ENCODE measurements at places on chromosomes 6 and 20.

- DNase-seq: no peak
These were observed 449 bp downstream of the PFDN6 start for GRCh38 chr6:33289784-33290315.

- DNase-seq: no peak
These were observed 191.9 kb upstream of the SLC35B3 start for GRCh38 chr6:8627085-8627861.

DNA sequence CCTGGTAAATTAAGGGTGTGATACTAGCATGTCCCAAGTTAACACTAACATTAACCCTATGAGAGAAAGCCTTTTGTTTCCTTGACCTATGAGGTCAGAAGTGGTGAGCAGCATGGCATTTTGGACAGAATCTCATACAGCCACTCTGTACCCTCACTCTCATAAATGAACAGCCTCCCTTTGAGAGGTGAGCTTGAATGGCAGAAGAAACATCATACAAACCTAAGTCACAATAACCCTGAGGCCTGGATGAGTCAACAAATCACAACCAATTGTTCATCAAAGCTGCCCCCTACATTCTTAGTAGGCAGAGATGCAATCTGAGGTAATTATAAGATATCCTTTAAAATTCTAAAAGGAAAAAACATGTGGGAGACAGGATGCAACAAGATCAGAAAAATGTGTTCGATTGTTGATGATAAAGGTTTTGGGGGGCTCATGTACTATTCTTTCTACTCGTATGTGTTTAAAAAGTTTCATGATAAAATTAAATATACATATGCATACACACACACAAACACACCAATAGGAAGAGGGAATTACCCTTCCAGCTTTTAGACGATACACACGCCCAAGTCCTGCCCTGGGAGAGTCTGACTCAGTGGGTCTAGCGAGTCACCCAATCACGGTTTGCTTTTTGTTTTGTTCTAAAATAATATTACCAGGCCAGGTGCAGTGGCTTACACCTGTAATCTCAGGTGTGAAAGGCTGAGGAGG, 117.3 kb downstream of the ARHGAP18 start:
- no peak for DNase-seq

DNA sequence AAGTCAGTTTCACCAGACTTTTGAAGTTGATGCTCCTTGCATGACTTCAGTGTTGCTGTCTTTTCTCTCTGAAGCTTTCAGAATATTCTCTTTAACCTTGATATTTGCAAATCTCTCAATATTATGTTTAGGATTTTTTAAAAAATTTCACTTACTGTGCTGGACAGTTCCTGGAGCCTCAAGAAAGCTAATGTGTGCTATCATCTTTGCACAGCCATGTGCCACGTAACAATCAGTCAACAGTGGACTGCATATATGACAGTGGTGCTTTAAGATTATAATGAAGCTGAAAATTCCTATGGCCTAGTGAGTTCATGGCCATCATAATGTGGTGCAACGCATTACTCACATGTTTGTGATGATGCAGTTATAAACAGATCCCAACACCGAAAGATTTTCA, 59.1 kb upstream of the OGFRL1 start:
- no peak for DNase-seq

DNA sequence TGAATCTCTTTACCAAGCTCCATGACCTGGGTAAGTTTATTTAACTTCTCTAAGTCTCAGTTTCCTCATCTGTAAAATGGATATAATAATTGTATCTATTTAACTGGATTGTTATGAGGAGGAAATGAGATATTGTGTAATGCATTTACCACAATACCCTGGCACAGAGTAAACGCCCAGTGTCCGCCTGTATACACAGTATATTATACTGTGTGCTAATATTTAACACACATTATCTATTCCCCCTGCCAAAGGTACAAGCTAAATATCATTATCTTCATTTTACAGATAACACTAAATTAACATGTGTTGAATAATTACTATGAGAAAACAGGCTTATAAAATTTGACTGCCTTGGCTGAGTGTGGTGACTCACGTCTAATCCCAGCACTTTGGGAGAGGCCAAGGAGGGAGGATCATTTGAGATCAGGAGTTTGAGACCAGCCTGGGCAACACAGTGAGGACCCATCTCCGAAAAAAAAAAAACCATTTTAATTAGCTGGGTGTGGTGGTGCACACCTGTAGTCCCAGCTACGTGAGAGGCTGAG, 38.7 kb upstream of the TNFRSF21 start:
- no peak for DNase-seq

DNA sequence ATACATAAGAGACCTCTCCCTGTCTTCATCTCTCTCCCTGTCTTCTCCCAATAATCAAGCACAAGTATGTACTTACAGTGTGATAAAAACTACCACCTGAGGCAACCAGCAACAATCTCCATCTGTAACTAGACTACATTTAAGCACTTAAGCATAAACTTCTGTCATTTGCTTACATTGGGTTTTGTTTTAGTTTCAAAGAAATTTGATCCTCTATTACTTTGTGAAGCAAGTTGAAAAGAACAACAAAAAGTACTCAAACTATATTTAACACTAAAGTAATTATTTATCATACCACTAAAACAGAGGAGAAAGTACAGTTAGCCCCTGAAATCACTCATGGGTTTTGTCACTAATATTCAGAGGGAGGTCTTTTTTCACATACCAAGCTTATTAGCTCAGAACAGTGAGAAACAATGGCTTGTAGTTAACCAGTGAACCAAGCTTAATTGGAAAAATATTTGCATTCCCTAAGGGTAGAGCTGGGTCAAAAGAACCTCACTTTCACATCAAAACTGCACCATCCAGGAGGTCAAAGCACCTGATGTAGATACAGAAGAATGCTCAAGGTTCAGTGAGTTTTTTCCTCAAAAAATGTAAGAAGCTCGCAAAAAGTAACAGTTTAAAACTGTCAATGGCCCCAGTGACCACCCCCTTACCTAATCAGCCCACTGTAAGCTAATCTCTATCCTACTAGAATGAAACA, 34.1 kb downstream of the DCDC2 start:
- DNase-seq: no peak

DNA sequence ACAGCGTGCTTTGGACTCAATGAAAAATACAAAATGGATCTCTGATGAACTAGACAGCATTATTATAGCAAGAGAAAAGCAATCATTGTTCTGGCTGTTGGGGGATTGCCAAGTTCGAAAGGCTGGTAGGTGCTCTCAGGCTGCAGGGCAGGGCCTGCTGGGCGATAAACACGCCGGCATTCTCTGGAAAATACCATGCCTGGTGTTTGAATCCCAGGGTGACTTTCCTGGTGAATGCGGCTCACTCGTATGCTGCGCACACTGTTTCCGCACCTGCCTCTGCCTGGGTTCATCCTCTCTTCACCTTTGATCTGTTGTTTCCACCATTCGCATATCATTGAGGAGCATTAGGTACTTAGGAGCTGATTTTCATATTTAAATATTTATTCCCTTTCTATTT, 37.4 kb downstream of the GCNT2 start:
- DNase-seq: no peak

DNA sequence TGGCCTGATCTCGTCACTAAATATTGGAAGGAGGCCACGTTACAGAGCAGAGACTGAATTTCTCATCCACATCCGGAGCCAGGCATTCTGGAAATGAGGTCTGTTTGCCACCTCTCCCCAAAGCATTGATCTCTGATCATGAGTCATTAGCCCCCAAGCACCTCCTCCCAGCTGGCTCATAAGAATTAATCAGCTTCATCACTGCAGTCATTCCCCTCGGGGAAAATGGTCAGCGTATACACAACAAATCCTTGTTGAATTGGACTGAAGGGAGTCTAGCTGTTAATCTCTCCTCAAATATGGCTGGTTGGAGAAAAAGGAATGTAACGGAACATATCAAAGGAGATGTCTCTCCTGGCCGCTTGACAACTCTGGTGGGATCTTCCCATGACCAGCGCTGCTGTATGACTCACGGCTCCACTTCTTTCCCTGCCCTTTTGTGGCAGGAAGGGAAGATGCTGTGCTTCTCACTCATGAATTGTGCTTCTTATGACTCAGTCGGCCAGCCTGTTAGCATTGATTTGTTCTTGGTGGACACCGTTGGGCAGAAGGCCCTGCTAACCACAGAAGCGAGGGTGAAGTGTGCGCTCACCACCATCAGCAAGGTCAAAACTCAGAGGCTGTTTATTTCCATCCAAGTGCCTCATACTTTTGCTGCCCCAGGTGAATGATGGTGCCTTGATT, 76.7 kb downstream of the RNF182 start:
- no peak for DNase-seq

GRCh38 chr6:150334790-150335783, 33.7 kb upstream of the IYD start:
- DNase-seq: no peak

- DNase-seq: no peak
These were observed 12.5 kb upstream of the TREM1 start for GRCh38 chr6:41298785-41299502.

- DNase-seq: no peak
These were observed 19.8 kb downstream of the IBTK start for GRCh38 chr6:82227770-82228169.

DNA sequence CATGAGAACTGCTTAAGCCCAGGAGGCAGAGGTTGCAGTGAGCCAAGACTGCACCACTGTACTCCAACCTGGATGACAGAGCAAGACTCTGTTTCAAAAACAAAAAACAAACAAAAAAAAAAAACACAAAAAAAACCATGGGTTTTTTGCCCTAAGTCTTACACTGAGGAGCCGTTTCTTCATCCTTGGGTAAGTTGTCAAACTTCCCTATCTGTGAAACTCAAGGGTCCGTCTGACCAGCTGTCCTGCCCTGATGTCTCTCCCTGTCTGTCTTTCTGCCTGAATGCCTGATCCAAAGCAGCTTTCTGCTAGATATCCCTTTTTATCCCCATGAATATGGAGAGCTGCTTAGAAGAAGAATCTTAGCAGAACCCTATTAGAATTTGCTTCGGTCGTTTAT, 41.3 kb upstream of the CLDN20 start:
- no peak for DNase-seq

DNA sequence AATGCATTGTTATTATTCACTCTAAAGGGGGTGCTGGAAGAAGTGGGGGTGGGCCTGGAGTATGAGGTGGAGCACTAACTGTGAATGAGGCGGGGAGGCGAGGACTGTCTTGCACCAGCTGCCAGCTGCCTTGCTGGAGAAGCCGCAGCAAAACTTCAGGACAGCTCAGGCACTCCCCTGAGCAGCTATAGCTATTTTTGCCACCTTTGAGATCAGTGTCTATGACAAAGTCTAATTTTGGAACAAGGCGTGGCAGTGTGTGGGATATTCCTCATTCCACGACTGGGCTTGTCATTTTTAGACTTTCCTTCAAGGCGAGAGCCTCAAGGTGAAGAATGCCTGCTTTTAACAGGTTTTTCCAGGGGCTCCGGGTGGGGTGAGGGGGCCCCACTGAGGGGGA, 143.8 kb downstream of the DOK5 start:
- DNase-seq: no peak

DNA sequence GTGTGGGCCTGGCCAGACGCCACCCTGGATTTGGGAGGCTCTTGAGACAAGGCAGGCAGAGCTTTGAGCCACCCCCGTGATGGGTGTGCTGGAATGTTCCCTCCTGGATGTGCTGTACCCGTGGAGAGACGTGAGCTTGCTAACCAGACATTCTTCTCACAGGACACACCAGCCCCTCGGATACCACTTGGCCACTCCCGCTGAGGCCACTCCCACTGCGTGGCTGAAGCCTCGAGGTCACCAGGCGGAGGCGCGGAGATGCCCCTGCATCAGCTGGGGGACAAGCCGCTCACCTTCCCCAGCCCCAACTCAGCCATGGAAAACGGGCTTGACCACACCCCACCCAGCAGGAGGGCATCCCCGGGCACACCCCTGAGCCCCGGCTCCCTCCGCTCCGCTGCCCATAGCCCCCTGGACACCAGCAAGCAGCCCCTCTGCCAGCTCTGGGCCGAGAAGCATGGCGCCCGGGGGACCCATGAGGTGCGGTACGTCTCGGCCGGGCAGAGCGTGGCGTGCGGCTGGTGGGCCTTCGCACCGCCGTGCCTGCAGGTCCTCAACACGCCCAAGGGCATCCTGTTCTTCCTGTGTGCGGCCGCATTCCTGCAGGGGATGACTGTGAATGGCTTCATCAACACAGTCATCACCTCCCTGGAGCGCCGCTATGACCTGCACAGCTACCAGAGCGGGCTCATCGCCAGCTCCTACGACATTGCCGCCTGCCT, 14.1 kb downstream of the SLCO4A1 start:
- DNase-seq: no peak

DNA sequence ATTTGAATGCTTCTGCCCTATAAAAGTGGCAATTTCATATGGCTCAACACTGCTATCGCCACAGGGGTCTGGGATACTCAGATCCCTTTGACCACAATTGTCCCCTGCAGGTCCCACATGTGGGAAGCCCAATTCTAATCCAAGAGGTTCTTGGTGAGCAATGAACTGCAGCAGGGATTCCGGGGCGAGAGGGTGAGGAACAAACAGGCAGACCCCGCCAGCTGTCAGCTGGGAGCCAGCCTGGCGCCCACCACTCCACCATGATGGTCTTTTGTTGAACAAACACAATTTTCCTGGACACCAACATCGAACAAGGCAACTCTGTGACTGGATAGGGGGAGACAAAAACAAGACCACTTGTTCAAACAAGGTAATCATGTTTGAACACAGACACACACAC, 80.5 kb downstream of the TMEM242 start:
- DNase-seq: no peak

DNA sequence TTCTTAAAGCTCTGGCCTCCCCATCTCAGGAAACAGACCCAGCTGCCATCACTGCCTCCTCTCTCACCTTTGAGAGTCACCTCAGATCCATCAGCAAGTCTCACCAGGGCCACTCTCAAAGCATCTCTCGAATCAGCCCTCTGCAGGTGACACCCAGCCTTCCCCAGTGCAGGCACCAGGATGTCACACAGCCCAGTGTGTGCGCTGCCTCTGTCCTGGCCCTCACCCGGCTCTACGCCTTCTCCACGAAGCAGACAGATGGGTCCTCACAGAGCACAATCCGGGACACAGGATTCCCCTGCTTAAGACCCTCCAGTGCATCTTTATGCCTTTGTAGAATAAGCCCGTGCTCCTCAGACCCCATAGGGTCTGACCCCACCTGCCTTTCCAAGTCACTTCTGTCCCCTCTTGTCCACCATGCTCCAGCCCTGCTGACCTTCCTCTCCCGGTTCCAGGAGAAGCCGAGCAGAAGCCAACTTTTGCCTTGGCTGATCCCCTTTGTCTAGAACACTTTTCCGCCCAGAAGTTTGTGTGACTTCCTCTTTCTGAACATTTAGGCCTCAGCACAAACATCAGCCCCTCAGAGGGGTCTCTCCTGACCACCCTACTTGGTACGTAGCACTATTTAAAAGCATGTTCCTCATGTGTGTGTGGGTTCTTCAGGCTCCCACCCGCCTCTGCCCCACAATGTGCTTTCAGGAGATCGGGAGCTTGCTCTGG, 60.2 kb downstream of the PSMG4 start:
- no peak for DNase-seq

DNA sequence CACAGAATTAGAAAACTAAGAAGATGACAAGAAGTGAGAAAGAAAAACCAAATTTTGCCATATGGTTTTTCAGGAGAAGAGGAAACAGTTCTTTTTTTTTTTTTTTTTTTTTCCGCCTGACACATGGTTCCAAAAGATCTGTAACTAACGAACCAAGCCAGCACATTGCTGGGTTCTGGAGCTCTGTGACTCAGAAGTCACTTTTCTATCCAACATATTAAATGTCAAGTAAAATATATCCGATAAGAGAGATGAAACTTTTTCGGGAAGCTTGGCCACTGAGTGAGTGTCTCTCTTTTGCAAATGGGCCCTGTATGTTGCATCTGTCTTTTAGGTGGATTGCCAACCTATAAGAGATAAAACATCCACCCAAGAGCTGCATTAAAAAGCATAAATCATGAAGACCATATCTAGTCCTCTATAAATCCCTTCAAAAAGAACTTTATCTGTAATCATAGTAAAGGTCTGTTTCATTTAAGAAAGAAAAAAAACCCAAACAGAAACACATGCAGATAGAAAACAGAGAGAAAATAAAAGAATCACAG, 4.6 kb downstream of the METTL24 start:
- no peak for DNase-seq
